ENCODE measurements at places on chromosomes 6 and 20.

DNA sequence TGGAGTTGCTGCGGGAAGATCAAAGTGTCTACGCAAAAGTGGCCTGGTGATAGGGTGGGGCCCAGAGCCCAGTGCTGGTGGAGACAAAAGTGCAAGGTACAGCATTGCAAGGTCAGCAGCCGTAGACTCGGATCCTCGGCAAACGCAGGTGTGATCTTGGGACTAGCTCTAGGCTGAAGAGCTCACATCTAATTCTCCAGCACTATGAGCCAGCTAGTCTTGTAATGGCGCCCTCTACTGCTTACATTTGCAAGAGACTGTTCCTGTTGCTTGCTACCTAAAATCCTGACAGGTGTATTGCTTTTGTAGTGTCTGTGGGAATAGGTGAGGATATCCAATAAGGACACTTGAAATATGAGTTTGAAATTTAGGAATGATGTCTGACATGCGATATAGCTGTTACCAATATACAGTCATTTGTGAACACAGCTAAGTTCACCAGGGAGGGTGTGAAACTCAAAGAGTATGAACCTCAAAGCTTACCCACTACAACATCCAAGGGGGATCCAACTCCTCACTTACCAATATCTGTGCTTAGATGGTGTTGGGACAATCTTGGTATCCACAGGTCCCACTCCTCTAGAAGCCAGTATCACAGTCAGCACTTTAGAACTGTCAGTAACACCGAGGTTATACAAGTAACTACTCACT lies 58.4 kb downstream of the PDE7B start:
- no peak for DNase-seq

GRCh38 chr6:113823916-113824315 lies 33.2 kb upstream of the MARCKS start:
- no peak for DNase-seq

DNA sequence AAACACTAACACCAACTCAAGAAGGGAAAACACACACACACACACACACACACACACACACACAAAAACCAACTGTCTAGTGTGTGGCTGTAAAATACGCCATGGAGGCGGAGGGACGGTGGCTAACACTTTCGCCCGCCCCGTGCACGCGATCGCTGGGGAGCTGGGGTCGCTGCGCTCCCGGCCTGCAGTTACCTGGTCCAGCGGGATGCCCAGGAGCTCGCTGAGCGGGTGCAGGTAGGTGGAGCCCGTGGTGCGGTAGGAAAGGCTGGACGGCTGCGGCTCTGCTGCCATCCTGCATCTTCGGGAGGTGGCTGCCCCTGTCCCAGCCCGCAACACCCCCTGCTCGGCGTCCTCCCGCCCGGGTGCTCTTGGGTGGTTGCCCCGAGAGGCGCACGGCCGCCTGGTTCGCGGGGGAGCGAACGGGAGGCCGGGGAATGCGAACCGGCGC lies 303 bp downstream of the MBOAT1 start:
- DNase-seq = peak; percentile 42

DNA sequence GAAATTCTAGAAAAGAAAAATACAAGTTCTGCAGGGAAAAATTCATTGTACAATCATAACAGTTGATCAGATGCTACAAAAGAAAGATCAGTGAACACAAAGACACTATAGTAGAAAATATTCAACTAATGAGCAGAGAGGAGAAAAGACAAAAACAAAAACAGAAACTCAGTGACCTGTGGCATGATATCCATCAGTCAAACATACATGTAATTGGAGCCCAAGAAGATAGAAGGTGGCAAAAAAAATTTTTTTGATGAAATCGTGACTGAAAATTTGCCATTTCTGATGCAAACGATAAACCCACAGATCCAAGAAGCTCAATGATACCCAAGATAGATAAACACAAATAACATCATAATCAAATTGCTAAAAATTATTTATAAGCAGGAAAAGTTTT lies 13.1 kb upstream of the FOXQ1 start:
- no peak for DNase-seq

- no peak for DNase-seq
Measured at GRCh38 chr20:13111249-13111911, 102.6 kb downstream of the SPTLC3 start.

DNA sequence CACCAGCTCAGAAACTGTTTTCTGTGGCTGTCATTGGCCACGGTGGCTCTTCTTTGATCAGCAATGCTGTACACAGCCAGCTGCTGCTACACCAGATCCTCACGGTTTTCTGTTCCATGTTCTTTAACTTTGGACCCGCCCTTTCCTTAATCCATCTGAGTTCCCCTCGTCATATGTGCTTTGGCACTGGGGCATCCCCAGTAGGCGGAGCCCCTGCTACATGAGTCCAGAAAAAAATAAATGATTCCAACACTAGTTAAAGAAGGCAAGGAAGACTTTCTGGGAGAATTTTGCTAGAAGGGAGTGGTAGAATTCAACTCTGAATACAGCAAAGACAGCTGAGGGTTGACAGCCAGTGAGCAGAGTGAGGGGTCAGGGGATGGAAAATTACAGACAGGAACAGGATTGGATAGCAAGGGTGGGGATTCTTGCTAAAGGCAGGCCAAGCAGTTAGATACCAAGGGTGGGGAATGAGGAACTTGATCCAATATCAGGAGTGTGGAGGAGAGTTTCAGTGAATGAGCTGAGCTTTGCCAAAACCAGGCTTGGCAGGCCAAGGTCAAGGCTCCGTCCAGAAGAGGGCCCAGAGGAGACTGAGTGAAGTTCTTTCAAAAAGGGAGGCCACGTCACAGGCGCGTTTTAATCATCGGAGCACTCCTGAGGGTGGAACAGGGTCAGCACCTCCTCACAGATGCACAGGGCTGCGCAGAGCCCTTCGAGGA lies 391.8 kb downstream of the CDH4 start:
- DNase-seq = no peak

- no peak for DNase-seq
Measured at GRCh38 chr20:49283176-49283702, 5.4 kb upstream of the ZNFX1 start.

DNA sequence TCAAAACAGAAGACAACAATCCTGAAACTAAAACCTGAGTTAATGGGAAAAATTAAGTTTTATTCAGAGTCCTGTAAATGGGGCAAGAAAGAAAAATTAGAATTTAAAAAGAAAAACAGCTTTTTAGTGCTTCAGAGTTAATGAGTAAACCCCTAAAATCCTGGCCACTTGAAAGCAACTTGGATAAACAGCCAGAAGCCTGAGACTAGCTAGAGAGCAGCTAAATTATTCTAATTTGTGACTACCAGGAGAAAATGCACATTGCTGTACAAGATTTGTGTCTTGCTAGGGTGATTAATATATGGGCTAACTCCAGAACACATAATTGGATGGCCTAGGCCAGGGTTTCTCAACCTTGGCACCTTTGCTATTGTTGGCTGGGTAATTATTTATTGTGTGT lies 62.4 kb upstream of the ARG1 start:
- DNase-seq = no peak

- DNase-seq = no peak
Measured at GRCh38 chr20:59214606-59215547, 51.3 kb downstream of the ZNF831 start.

- DNase-seq = no peak
Measured at GRCh38 chr6:3596766-3597165, 139.9 kb upstream of the SLC22A23 start.

- no peak for DNase-seq
Measured at GRCh38 chr6:3380344-3381232, 76.3 kb downstream of the SLC22A23 start.

GRCh38 chr6:15995493-15995892 lies 133.4 kb upstream of the MYLIP start:
- no peak for DNase-seq

DNA sequence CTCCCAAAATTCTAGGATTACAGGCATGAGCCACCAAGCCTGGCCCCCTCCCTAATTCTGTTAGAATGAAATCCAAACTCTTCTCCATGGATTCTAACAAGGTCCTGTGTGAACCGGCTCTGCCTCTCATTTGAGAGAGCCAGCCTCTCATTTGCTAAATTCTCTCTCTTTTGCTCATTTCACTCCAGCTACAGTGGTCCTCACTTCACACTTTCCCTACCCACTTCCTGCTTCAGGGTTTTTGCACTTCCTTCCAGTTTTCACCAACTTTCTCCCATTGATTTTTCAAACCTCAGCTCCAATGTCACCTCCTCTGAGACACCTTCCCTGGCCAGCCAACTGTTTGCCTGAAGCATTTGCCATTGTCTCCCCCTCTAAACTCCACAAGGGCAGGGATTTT lies 5.1 kb downstream of the COX4I2 start:
- DNase-seq = no peak

DNA sequence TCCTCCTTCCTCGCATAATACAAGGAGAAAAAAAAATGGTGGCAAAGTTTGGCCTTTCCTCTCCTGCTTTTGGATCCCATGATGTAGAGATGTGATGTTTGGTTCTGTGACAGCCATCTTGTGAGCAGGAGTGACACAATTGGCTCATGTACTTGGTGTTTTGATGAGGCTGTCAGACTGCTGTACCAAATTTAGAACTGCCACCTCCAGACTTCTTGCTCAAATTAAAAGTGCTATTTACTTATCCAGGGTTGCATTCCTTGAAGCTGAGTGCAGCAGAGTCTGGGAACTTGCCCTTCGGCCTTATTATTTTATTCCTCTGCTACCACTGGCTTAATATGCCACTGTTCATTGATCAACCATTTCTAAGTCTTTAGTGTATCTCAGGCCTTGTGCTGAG lies 21.9 kb downstream of the BCAS1 start:
- DNase-seq = peak; percentile 68

DNA sequence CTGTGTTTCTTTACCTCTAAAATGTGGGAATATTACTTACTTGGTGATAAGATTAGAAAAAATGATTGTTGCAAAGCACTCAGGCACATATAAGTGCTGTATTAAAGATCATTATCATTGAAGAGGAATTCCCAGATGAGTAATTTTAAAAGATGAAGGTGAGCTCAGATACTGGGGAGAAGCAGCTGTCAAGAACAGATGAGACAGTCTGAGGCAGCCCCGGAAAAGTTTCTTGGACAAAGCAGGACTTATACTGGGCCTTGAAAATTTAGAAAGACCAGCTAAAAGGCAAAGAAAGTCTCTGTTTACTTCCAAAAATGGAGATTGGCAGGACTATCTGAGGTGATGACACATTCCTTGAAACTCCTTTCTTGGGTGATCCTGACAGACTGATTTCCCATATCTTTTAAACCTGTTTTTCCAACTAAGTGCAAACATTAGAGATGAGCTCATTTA lies 93.8 kb upstream of the MARCKS start:
- DNase-seq = no peak

DNA sequence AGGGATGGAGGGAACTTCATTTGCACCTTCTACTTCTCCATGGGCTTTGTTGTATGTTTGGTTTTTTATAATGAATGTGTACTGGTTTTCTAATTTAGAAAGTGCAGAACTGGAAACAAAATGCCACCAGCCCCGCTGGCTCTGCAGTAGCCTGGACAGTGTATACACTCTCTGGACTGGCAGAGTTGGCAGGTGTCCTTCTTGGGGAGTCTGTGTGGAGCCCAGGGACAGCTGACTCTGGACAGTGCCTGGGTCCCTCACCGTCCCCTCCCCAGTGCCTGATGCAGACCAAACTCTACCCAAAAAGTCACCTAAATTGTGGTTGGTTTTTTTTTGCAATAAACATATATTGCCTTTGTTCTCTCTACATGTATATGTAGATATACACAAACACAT lies 91.0 kb downstream of the SLC2A10 start:
- DNase-seq = no peak

DNA sequence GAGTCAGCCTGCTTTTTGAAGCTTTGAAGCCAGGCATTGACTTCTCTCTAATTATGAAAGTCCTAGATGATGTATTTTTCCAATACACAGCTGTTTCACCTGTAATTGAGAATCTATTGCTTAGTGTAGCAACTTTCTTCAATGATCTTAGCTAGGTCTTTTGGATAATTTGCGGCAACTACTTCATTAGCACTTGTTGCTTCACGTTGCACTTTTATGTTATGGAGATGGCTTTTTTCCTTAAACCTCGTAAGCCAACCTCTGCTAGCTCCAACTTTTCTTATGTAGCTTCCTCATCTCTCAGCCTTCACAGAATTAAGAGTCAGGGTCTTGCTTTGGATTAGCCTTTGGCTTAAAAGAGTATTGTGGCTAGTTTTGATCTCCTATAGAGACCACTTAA lies 44.8 kb downstream of the PHIP start:
- DNase-seq = no peak

DNA sequence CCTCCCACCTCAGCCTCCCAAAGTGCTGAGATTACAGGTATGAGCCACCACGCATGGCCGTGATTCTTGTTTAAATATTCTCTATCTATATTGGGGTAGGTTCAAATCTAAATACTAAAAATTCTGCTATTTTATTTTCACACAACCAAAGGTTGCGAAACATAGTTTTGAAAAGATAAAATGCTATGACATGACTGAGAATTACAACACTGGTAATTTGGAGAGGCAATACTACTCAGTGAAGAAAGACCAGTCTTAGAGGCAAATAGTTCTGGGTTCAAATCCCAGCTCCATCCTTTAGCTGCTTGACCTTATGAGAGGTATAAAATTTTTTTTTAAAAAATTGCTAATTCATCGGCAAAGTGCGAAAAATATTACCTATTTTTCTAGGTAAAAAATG lies 137.0 kb upstream of the PREP start:
- no peak for DNase-seq

DNA sequence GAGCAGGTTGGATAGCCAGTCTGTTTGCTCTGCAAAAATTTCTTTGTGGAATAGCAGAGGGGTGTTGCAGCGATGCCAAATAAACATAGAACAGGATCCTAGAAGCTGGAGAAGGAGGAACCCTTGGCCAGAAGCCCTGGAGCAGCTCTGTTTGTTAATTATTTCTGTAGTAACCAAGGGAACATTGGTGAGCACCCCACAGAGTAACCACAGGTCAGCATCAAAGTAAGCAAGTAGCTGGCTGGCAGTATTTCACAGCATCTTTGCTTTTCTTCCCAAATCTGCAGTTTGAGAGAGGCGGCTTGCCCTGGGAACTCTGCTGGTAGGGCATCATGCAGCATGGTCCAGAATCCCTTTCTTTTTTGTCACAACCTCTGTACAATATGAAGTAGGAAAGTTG lies 12.7 kb upstream of the APMAP start:
- peak; percentile 64 for DNase-seq

DNA sequence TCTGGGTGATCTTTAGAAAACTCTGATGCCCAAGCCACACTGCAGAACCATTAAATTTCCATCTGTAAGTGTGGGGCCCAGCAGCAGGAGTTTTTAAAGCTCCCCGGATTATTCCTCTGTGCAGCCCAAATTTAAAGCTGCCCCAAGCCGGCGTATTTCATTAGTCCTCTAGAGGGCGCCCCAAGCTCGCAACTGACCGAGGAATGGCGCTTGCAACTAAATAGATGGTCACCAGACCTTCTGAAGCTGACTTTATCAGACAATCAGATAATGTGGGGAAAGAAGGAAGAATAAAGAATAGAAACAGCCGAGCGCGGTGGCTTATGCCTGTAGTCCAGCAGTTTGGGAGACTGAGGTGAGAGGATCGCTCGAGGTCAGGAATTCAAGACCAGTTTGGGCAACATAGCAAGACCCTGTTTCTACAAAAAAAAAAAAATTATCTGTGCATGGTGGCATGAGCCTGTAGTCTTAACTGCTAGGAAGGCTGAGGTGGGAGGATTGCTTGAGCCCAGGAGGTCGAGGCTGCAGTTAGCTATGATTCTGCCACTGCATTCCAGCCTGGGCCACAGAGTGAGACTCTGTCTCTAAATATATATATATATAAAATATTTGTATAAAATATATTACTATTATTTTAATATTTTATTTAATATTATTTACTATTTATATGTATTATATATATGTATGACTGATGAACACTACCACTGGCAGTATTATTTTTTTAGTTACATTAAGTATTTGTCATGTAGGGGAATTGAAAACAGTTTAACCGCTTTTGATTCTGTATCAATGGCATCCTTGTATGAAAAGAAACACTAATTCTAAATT lies 56.0 kb downstream of the OTOR start:
- peak; percentile 55 for DNase-seq
